ENCODE measurements at places on chromosomes 2 and 18.
A peak's percentile ranks its signal among the peaks of the same experiment; 100 is the strongest.

DNA sequence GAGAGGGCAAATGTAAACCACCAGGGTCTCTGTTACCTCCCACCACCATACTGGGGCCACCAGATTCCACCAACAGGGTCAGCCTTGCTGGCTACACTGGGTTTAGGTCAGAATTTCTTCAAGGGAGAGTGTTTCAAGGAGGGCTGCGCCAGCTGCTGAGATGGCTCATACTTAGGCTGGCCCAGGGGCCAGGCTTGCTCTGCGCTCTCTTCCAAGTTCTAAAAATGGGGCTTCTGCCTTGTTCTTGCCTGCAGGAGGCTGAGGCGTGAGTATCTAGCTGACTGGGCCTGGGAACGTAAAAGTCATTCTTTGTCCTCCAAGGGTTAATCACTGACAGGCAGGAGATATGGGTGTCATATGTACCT lies 28.1 kb downstream of the MRPL33 start:
- no peak for DNase-seq

DNA sequence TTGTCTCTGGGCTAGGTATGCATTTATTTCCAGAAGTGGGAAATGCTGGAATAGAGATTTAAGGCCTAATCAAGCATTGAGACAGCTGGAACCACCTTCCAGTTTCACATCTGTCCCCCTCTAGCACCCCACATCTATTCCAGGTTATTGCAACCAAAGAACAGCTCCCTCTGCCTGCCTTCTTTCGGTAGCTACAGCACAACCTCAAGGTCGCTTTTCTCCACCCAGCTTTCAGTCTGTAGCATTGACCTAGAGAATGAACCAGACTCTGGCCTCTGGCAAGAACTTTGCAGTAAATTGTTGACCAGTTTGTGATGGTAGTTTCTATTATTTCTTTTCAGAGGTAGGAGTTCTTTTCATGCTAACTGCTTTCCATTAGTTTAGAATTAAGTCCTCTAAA lies 484.2 kb downstream of the DLGAP1 start:
- no peak for DNase-seq

DNA sequence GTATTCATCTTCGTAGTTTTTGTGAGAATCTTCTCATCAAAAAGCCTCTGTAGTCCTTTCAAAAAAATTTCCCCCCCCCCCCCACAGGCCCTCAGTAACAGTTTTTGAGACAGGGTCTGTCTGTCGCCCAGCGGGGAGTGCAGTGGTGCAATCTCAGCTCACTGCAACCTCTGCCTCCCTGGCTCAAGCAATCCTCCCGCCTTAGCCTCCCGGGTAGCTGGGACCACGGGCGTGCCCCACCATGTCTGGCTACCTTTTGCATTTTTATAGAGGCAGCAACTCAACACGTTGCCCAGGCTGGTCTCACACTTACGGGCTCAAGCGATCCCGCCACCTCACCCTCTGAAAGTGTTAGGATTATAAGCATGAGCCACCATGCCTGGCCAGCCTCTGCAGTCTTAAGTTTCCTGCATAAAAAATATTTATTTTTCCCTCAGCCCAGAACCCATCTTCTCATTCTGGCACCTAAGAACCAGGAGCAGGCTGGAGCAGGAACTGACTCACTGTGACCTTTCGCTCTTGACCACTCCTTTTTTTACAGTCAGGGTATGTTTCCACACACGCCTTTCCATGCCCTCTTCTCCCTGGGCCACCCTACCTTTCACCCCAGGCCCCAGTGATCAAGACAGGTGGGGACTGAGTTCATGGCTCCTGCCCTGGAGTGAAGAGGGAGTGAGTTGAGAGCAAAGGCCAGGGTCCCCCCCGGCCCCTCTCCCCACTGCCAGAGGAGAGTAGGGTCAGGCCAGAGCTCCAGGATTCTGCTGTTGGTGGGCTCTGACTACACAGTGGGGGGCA lies 32.5 kb upstream of the NT5DC4 start:
- DNase-seq, result no peak

DNA sequence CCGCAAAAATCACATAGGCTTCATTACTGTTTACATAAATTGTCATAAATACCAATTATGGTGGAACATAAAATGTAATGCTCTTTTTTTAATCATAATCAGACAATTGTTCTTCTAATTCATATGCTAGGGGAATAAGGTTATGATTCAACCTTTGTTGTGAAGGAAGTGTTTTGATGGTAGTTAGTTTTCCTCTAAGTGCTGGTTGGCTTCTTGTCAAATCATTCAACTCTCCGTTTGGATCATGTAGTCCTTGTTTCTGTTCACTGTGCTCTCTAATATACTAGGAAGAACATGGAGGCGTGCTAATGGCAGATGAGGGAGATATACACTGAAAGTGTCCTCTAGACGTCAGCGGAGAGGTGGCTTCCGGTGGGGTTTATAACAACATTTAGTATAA lies 1938.0 kb upstream of the PIK3C3 start:
- DNase-seq, result no peak

GRCh38 chr2:118309946-118310680 lies 221.8 kb downstream of the INSIG2 start:
- DNase-seq, result peak; percentile 59

- DNase-seq, result no peak
Observed at GRCh38 chr2:133718688-133719201, 150.5 kb upstream of the NCKAP5 start.

DNA sequence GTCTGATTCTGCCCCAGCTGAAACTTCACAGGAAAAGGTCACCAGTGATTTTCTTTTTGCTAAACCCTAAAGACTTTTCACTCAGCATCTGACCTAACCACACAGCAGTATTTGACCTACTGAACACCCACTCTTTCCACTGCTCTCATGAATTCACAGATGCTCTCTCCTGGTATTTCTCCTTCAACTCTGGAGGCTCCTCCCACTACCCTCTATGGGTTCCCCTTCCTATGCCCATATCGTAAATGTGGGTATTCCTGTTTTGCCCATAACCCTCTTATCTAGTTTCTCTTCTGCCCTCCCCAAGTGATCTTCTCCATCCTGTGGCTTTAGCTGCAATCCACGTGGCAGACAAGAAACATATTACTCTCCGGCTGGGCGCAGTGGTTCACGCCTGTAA lies 7.6 kb downstream of the PLEKHM3 start:
- DNase-seq, result no peak

GRCh38 chr2:164903951-164904350 lies 51.4 kb downstream of the SLC38A11 start:
- no peak for DNase-seq

GRCh38 chr2:28747714-28748113 lies 3.9 kb upstream of the PPP1CB start:
- no peak for DNase-seq

DNA sequence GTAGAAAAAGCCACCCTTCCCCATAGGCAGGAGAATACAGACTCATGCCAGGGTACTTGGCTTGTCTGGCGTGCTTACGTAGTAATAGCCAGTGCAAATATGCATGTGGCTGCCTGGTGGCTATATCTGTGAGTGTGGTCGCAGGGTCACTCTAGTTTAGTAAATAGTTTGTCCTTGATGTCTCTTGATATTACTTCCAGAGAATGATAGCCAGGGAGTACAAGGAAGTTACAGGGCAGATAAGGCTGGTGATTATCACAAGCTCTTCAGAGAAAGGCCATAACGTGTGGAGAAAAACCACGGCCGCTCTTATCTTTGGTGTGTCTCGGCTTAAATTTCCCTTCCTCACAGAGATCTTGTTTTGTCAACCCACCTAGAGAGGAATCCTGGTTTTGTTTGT lies 54.3 kb upstream of the SLC39A10 start:
- no peak for DNase-seq

- no peak for DNase-seq
Observed at GRCh38 chr2:157592948-157593347, 35.7 kb downstream of the ACVR1C start.

DNA sequence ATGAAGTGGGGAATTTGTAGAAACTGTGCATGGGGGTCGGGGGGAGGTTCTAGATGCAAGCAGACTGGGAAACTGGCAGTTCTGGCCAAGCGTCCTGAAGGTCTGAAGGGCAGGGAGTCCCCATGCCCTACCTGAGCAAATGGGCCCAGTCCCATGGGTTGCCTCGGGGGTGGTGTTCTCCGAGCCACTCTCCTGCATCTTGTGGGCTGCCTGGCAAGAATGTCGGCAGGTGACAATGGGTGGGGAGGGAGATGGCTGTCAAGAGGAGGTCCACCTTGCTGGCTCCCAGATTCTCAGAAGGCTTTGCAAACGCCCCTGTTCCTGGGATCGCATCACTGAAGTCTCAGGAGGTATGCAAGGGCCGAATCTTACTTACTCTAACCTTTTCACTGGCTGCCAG lies 21.3 kb downstream of the INHBB start:
- DNase-seq, result no peak

- no peak for DNase-seq
Observed at GRCh38 chr2:62339837-62340236, 143.9 kb downstream of the B3GNT2 start.

- no peak for DNase-seq
Observed at GRCh38 chr2:17620841-17621240, 80.3 kb downstream of the VSNL1 start.
